Activated T-cell treated with anti-CD3 and anti-CD28 coated beads for 24 hours (primary cell): ENCODE measurements at places on chromosomes 4 and X.

DNA sequence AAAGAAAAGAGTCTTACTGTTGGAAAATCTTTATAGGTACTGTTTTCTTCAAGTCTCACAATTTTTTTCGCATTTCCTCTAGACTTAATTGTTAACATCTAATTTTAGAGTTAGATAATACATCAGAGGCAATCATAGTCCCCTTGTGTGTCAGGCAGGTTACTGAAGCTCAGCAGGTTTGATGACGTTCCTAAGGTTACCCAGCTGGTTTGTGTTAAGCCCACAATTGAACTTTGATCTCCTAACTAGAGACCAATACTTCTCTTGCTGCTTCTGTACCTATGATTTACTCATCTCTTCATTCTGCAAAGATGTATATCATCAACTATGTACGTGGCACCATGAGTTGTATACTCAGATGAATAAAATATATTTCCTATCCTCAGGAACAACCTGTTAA lies 131.6 kb upstream of the STIM2 start:
- DNase-seq, result no peak

DNA sequence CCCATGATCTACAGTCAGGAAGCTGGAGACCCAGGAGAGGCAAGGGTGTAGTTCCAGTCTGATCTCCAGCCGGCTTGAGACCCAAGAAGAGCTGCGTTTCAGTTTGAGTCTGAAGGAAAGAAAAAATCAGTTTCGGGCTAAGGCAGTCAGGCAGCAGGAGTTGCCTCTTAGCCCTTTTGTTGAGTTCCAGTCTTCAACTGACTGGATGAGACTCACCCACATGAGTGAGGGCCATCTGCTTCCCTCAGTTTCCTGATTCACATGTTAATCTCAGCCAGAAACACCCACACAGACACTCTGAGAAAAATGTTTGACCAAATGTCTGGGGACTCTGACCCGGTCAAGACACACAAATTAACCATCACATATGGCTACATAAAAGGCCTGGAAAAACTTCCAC lies 73.6 kb upstream of the ELOVL6 start:
- DNase-seq, result no peak

GRCh38 chr4:7148337-7148736 lies 44.0 kb upstream of the SORCS2 start:
- DNase-seq, result no peak

DNA sequence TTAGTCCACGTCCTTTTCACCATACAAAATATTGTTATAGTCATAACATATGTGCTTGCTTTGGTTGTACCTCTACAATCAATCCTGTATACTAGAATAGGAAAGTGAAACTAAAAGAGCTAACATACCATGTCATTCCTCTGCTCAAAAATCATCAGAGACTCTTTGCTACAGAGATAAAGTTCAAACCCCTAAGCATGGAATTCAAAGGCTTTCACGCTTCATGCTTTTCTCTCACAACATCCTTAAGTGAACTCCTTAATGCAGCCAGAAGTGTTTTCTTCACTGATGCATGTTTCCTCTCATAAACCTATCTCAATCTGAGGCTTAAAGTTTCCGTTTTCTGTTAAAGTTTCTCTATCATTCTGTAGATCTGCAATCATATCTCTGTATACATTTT lies 744.6 kb upstream of the IGFBP7 start:
- no peak for DNase-seq

DNA sequence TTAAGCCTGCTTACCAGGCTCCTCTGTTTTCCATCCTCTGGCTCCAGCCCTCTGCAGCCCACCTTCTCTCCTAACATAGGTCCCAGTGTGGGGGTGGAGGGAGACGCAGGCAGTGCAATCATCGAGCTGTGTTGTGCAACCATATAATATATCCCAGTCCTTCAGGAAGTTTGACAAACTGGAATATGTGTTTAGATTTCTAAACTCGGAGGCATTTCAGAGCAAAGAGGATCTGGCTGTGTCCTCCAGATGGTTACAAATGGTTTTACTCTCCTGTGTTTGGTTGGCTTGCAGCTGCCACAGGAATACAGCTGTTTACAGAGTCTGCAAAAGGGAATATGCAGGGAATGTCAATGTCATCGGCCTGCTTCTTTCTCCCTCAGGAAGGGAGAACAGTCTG lies 195.3 kb upstream of the LNX1 start:
- DNase-seq, result no peak

DNA sequence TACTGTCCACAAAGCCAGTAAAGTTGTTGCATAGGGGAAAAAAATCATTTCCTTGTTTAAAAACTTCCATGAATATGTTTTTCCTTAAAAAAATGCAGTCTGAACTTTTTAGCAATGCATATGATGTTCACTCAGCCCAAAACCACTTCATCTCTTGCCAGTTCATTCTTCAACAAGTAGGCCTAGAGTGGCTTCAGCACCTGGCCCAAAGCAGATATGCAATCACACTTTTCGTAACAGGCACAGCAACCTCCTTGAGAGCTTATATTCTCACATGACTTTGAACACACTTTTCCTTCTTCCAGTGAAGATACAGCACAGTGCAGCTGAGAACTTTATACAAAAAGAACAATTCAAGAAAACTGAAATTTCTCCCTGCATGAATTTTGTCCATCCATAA lies 128.6 kb downstream of the ADAMTS3 start:
- no peak for DNase-seq

DNA sequence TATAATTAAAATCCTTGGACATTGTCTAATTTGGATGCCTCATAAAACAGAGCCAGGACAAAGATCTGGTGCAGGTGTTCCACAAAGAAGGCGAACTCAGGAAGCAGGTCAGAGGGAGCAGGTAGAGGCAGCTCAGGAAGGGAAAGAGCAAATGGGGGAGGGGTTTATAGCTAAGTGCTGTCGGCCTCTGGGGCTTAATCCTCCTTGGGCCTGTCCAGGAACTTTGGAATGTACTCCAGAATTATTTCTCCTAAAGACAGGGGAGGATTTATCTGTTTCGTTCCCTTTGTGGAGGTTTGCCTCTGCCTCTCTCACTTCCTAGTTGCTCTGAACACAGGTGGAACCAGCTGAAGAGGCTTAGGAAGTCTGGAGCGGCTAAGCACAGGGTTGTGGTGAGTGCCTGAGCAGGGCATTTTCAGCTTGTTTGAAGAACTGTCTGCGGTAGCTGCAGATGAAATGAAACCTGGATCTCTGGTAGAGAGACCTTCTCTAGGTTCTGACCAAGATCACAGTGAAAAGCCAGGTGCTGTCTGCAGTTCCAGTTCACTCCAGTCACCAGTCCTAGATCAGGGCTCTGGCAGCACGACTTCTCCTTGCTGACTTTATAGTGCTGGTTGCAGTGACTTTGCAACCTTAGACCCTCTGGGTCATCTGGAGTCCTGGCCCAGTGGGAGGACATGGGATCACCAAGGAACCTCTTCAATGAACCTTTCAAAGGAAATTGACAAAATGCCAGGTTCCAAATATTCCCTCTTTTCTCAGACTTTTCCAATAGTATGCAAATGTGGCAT lies 519.2 kb downstream of the PCDH10 start:
- no peak for DNase-seq

GRCh38 chr4:139872274-139872673 lies 206.7 kb downstream of the MGST2 start:
- DNase-seq, result no peak

- no peak for DNase-seq
Observed at GRCh38 chr4:151537687-151538086, 128.7 kb downstream of the FHIP1A start.

DNA sequence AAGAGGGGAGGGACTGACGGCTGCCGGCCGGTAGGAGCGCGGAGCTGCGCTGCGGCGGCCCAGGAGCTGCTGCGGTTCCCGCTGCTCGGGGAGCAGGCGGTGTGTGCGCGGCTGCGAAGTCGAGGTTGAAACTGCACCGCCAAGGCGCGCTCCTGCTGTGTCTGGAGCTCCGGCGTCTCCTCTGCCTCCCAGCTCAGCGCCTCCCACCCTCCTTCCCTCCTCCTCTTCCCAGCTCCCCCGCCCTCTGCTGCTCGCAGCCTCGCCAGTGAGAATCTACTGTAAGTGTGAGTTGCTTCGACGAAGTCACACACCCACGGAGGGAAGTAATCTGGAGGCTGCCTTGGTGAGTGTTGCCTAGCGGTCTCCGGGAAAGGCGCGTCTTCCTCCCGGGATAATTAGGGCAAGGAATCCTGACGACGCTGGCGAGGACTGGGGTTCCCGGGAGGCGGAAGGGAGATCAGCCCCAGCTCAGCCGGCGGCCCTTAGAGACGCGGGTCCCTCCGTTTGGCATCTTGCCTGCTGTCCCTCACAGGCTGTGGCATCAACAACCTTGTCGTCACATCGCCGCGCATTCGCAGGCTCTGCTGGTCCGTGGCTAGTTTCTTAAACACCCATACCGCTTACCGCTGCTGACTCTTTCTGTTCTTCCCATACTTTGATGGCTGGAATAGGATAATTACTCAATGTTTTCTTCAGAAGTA lies at the start of gene EPHA5:
TSS of gene EPHA5 (minus strand) at position 159 of the 701 bp plus-strand sequence. CDS start 747 bp downstream, outside the sequence.
- no peak for DNase-seq

DNA sequence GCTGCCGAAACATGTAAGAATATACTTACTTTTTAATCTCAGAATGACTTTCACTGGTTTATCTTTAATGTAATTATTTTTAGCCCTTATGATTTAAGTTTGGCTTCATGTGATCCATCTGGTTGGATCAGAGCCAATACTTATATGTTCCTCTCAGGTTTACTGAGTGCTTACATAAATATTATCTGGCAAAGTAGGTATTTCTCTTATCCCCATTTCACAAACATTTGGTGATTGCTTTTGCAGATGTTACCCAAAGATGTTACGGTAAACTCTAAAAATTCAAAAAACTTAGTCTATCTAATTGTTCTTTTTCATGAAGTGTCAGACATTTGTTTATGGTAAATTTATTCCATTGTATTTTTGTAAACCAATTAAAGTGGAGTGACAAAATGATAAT lies 115.0 kb upstream of the TLL1 start:
- no peak for DNase-seq

DNA sequence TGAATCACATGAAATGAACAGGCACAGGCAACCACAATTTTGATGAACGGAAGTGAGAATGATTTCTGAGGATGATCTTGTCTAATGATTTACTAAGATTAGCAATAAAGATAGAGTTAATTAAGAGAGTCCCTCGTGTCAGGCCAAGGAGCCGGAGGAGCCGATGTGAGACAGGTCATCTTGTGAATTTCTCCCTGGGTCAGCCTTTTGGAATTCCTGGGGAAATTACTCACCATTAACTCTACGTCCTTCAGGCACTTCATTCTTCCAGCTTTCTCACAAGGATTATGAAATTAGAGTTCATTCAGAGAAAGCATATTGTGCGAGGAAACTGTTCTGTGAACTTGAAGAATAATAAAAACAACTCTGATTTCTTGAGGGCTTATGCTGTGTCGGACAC lies 86.7 kb downstream of the PSAPL1 start:
- no peak for DNase-seq

- no peak for DNase-seq
Observed at GRCh38 chr4:23881052-23881501, 8.8 kb downstream of the PPARGC1A start.

GRCh38 chrX:2784026-2784425 lies 32.2 kb downstream of the XG start:
- no peak for DNase-seq

DNA sequence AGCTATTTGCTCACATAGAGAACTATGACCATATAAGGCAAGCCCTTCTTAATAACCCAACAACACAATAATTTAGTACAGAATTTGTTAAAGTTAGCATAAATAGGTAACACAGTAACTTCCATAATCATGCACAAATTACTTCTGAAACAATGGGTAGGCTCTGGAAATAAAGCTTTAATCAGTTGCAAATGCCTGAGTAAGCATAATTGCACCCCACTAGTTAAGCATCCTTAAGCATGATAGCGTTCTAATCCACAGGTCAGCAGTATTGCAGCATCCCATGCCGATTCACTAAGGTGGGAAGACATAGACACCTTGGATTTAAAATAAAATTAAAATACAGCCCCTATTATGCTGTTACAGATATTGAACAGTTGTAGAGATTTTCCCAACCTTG lies 161.7 kb downstream of the DHX15 start:
- no peak for DNase-seq

DNA sequence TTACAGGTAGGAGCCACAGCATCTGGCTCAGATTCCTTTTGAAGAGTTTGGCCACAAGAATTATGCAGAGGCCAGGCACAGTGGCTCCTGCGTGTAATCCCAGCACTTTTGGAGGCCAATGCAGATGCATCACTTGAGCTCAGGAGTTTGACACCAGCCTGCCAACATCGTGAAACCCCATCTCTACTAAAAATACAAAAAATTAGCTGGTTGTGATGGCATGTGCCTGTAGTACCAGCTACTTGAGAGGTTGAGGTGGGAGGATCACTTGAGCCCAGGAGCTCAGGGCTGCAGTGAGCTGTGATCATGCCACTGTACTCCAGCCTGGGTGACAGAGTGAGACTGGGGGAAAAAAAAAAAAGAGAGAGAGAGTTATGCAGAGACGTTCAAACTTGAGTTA lies 53.0 kb downstream of the MID1IP1 start:
- no peak for DNase-seq

GRCh38 chr4:4461850-4462249 lies 74.9 kb downstream of the NSG1 start:
- DNase-seq, result no peak

- no peak for DNase-seq
Observed at GRCh38 chrX:120305531-120306141, 5.6 kb downstream of the TMEM255A start.

DNA sequence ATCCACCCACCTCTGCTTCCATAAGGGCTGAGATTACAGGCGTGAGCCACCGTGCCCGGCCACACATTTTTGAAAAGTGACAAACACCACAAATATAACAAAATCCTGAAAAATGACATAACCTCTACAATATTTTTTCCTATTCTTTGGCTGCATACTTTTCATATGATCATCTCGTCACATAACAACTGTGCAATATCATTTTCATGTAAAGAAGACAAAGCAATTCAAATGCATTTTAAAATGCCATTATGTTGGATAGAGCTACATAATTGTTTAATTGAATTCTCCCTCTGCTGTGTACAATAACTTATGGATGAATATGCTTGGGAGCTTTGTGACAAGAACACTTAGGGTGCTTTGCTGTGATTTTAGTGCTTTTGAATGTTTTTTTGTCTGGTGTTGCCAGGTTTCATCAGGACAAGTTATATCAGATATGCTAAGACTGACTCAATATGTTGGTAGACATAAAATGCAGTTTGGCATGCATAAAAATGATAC lies 132.9 kb downstream of the CHIC2 start:
- no peak for DNase-seq

DNA sequence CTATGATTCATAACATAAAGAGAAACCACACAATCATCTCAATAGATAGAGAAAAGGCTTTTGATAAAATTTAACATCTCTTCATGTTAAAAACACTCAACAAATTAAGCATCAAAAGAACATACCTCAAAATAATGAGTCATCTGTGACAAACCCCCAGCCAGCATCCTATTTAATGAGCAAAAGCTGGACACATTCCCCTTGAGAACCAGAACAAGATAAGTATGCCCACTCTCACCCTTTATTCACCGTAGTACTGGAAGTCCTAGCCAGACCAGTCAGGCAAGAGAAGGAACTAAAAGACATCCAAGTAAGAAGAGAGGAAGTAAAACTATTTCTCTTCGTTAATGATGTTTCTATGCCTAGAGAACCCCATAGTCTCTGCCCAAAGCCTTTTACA lies 507.2 kb downstream of the PABPC4L start:
- DNase-seq, result no peak

DNA sequence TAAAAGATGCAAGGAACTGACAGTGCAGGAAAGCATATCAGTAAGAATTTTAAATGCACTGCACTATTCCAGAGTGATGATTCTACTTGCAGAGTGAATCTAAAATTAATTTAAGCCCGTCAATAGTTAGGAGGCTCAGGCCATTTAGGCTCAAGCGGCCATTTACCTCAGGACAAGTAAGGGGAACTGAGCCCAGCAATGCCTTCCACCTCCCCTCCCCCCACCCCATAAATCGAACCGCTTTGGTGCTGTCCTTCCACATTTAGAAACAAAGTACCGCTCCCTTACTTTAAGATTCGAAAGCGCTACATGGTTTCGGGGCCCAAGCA lies 665 bp downstream of the RBM41 start:
- DNase-seq, result no peak
